Activated naive CD8-positive, alpha-beta T cell treated with anti-CD3 and anti-CD28 coated beads for 36 hours (primary cell): ENCODE measurements at places on chromosomes 2 and 18. TPM values are rescaled to one million over a fixed set of nuclear protein-coding genes. Genes with fewer than 3 reads are reported as not detected.

LIMS4 gene
- 0.82 TPM for total RNA-seq

ACVR1 gene
- total RNA-seq: 7.1 TPM

CYS1 gene
- total RNA-seq: not detected

AMER3 gene
- total RNA-seq: not detected

GKN1 gene
- not detected for total RNA-seq

SERPINB4 gene
- total RNA-seq: not detected

TCF23 gene
- total RNA-seq: not detected

TUBA3E gene
- not detected for total RNA-seq

GAD1 gene
- 1.0 TPM for total RNA-seq

G6PC2 gene
- total RNA-seq: not detected

MZT2A gene
- total RNA-seq: 191 TPM

SLC30A3 gene
- total RNA-seq: 0.14 TPM

CBLN2 gene
- total RNA-seq: not detected

ZNF521 gene
- total RNA-seq: not detected

KIF5C gene
- total RNA-seq: 15.3 TPM

FAM228B gene
- total RNA-seq: 4.1 TPM
